ENCODE measurements at places on chromosomes 11 and 22.
A peak's percentile ranks its signal among the peaks of the same experiment; 100 is the strongest.

GRCh38 chr11:132140056-132140455 is 769.6 kb downstream of the NTM start:
- DNase-seq, result no peak

DNA sequence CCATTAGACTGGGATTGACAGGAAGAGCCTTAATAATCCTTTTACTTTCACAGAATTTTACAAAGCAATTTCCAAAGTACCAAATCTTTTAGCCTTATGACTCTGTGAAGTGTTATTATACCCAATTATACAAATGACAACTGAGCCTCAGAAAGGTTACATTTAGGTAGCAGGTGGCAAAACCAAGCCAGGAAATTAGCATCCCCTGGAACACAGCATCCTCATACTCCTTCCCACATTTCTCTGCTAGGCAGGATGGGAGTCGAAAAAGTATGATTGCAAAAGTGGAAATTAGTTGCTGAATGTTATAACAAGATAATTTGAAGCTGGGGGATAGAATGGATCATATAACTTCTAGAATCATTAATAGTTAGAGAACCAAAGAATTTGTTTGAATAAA is 359.7 kb upstream of the PDGFD start:
- no peak for DNase-seq

GRCh38 chr22:38799265-38800002 is 5.5 kb upstream of the DNAL4 start:
- no peak for DNase-seq

DNA sequence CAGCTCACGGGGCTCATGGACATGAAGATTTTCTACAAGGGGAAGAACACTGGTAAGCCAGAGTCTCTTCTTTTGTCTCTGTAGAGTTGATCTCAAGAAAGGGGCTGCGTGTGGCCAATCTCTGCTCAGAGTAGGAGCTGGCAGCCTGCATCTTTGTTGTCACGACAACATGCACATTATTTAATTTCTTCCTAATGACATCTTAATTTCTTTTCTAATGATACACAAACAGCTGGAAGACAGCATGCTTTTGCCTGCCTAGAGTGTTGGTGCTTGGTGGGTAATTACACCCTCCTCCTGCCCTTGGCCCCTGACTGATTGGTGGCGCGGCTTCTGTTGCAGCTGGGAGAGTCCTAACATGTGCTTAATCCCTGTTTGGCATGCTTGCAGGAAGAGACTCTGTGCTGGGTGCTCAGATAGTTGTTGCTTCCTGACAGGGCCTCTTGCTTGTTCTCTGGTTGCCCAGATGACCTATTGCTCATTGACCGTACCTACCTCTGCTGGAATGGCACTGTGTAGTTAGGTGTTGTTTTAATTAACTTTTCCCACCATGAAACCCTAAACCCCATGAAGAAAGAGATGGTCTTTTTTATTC is 106.9 kb upstream of the SORL1-AS1 start:
- no peak for DNase-seq

- peak; percentile 26 for DNase-seq
Measured at GRCh38 chr11:43944761-43945311, 2.4 kb downstream of the C11orf96 start.

DNA sequence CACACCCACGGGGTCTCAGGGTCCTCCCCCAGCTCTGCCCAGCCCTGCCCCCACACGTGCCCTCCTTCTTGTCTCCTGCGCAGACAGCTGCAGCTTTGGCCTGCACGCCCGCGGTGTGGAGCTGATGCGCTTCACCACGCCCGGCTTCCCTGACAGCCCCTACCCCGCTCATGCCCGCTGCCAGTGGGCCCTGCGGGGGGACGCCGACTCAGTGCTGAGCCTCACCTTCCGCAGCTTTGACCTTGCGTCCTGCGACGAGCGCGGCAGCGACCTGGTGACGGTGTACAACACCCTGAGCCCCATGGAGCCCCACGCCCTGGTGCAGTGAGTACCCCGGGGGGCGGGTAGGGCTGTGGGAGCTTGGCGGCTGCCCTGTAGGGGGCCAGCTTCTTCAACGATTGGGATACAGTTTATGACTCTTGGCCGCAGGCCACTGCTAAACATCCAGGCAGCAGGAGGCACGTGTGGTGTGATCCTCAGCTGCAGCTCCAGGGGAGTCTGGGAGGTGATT is 30.8 kb downstream of the ST14 start:
- DNase-seq, result no peak
